Activated CD4-positive, alpha-beta memory T cell treated with anti-CD3 and anti-CD28 coated beads, Interleukin-2, amount 10 ng/mL, durations not matched to agents 7 days and 5 days (primary cell): ENCODE measurements at places on chromosomes 7 and 10. TPM values are rescaled to one million over a fixed set of nuclear protein-coding genes. Genes with fewer than 3 reads are reported as not detected.

Gene HYAL4
- not detected for total RNA-seq

Gene MLLT10
- total RNA-seq: 49.9 TPM

Gene PIP
- not detected for total RNA-seq

Gene AGBL3
- 2.8 TPM for total RNA-seq

Gene H2BK1
- not detected for total RNA-seq
